ENCODE measurements at places on chromosomes 11 and 22.

GRCh38 chr11:76837696-76838677 lies 22.7 kb upstream of the ACER3 start:
- no peak for DNase-seq

DNA sequence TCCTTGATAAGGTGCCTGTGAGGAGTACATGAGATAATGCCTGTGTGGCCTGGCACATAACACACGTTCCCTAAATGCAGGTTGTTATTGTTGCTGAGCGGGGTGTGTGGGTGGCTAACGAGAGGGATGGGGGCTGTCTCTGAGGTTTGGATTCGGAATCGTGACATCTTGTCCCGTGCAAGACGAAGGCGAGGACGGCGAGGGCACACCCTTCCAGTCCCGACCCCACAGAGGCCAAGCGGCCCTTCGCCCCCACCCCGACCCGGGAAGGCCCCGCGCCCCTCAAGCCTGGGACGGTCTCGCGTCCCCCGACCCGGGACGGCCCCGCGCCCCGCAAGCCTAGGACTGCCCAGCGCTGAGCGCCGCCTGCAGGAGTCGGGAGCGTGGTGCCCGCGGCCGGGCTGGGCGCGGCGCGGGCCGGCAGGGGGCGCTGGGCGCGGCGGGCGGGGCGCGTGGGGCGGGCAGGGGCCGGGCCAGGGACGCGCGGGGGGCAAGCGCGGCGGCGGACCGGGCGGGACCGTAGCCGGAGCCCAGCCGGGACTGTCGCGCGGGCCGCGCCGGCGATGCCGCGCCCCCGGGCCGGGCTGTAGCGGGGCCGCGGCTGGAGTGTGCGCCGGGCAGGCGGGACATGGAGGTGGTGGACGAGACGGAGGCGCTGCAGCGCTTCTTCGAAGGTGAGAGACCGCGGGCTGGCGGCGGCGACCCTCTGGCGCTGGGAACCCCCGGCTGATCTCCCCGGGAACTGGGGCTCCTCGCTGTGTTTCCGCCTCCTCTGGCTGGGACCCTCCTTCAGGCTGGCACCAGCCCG lies at the start of gene MYRF:
MYRF (plus strand) TSS at position 520 of the 808 bp plus-strand sequence; CDS start at position 629, 109 bp downstream.
- DNase-seq: peak; percentile 59

- no peak for DNase-seq
These were observed 2000.4 kb upstream of the RAG2 start for GRCh38 chr11:38598418-38598817.

DNA sequence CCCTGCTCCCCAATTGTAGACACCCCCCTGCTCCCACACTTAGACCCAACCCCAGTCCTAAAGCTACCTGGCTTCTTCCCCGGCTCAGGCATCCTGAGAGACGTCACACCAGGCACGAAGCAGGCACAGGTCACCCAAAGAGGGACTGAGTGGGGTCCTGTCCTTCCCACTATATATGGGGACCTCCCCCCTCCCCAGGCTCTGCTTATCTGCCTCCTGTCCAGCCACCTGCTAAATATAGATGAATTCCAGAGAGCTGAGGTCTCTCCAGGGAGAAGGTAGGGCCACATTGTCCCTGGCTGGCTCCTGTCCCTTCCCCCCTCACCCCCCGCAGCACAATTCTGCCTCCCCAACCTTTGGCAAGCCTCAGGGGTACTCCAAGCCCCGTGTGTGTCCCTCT lies at the start of gene MYBPC3:
MYBPC3 (minus strand) TSS at position 147 of the 400 bp plus-strand sequence; CDS start at position 92, 55 bp downstream.
- no peak for DNase-seq

GRCh38 chr11:94782446-94782845 lies 14.3 kb downstream of the AMOTL1 start:
- DNase-seq: no peak

Data from stimulated activated CD4-positive, alpha-beta T cell treated with anti-CD3 and anti-CD28 coated beads, Interleukin-12 subunit alpha, Interleukin-12 subunit beta, amount 100 ng/mL, for 4 hours (primary cell).